ENCODE measurements at places on chromosomes 1 and 21.
A peak's percentile ranks its signal among the peaks of the same experiment; 100 is the strongest.

DNA sequence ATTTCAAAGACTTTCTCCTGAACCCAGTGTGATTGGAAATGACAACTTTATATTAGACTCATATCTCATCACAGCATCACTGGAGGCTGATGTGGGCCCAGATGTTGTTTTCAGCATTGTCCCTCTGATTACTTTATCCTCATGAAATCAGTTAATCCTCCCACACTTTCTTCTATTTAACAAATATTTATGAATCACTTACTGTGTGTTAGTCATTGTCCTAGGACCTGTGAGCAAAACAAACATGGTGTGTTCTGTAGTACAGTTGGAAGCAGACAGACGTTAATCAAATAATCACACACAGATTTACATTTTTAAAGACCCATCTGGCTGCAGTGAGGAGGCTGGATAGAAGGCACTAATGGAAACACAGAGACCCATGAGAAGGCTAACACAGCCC lies 383.7 kb downstream of the PRDM2 start:
- DNase-seq = no peak

DNA sequence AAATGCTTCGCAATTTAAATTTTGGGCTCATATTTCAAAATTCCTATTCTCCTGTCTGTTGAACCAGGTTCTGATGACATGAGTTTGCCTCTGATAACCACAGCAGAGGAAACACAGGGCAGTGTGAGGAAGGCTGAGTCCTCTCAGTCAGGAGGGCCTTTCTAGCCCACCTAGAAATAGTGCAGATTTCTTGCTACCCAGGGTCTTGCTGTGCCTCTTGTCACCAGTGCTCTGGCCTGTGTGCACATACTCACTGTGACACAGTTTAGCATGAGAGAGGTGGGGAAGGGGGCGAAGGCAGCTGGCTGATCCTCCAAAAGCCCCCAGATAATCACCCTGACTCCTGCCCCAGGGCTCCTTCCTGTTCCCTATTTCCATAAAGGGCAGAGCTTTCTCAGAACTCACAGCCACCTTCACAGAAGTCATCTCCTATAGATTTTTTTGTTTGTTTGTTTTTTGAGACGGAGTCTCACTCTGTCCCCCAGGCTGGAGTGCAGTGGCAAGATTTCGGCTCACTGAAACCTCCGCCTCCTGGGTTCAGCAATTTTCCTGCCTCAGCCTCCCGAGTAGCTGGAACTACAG lies 23.7 kb downstream of the ERRFI1 start:
- no peak for DNase-seq

DNA sequence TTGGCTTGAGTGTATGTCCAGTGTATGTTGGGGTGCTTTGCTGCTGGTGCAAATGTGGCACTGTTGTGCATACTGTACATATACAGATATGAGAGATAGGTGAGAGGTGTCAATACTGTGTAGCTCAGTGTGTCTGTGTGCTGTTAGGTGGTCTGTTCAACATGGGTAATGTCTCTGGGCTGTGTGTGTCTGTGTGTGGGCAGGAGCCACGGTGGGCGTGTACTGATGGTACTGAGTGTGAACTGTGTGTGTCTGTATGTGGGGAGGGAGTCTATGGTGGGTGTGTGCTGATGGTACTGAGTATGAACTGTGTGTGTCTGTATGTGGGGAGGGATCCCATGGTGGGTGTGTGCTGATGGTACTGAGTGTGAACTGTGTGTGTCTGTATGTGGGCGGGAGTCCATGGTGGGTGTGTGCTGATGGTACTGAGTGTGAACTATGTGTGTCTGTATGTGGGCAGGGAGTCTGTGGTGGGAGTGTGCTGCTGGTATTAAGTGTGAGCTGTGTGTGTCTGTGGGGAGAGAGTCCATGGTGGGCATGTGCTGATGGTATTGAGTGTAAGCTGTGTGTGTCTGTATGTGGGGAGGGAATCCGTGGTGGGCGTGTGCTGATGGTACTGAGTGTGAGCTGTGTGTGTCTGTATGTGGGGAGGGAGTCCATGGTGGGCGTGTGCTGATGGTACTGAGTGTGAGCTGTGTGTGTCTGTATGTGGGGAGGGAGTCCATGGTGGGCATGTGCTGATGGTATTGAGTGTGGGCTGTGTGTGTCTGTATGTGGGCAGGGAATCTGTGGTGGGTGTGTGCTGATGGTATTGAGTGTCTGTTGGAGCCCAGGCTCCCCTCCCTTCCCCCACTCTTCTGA lies 32.2 kb upstream of the FOXO6 start:
- DNase-seq = no peak

- DNase-seq = no peak
These were observed 6.6 kb downstream of the LDLRAD2 start for GRCh38 chr1:21818656-21819055.

DNA sequence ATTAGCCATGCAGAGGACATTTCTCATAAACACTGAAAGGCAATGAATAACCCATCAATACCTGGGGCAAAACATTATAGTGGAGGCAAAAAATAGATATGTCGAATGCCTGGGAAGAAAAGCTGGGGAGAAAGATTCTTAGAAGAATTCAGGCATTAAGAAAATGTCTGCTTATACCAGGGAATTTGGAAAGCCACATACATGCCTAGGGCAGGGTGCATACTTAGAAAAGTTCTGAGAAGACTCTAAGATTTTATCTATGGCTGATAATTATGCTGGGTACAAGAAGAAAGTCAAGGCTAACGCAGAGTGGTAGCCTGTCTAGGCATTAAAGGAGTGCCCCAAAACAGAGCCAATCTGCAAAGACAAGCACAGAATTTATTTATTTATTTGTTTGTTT lies 18.4 kb downstream of the SLAMF6 start:
- DNase-seq = no peak

- no peak for DNase-seq
These were observed 48.5 kb downstream of the C8B start for GRCh38 chr1:56917356-56917755.

DNA sequence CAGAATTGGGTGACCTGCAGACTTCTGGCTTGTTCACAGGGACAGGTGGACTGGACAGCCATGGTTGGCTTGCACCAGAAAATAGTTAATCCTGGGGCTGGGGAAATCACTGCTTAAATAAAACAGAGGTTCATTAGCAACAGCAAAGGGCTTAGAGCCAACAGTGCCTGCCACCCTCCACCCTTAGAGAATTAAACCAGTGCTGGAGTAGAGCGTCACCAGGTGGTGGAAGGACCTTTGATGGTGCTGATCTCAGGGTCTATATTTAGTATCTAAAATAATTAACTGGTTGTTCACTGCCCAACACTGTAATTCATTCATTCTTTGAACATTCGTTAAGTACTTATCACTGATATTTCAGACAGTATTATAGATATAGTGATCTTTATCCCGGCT lies 34.7 kb upstream of the PDE9A start:
- no peak for DNase-seq

DNA sequence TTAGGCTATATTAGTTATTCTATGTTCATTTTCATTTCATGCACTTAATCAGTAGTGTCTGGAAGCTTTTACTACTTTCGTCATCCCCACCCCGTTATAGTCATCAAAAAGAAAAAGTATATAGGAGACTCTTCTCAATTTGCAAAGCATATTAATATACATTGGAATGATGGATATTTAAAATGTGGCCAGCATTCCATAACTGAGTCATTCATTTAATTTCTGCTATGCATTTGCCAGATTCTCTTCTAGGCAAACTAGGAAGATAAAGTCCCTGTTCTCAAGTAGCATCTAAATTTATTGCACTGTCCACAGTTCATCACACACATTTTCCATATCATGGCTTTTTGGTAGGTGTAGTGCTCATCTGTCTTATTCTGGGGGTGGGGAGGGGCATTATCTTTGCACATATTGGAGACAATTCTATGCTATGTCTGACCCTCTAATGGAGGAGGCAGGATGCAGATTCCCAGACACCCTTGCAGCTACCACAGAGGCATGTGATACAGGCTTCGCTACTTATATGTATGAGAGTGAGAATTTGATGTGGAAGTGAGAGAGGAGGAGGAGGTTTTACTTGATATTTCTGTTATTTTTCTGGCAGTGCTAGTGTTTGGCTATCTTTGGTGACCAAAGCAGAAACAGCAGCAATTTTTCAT lies 125.8 kb downstream of the CTH start:
- no peak for DNase-seq

- peak; percentile 68 for DNase-seq
These were observed 6.4 kb upstream of the E2F2 start for GRCh38 chr1:23537296-23537973.

- no peak for DNase-seq
These were observed 84.7 kb downstream of the PDE9A start for GRCh38 chr21:42737951-42738590.

GRCh38 chr1:33445108-33445507 lies 14.2 kb upstream of the PHC2 start:
- no peak for DNase-seq

GRCh38 chr1:228345201-228345930 lies 61.3 kb downstream of the TRIM11 start:
- DNase-seq = no peak

- DNase-seq = no peak
These were observed 508 bp downstream of the RAVER2 start for GRCh38 chr1:64745181-64745985.

GRCh38 chr1:48582408-48582807 lies 110.4 kb upstream of the SPATA6 start:
- no peak for DNase-seq

DNA sequence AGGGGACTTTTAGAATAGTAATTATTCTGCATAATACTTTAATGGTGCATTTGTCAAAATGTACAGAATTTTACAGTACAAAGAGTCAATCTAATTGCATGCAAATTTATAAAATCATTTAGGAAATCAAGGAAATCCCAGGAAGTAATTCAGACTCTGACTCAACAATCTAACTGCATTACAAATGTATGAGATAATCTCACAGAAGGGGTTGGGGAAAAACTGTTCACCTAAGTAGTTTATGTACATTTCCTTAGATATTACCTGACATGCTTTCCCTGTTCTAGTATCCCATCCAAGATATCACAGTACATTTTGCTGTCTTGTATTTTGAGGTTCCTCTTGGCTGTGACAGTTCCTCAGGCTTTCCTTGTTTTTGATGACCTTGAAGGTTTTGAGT lies 4.7 kb downstream of the CRB1 start:
- no peak for DNase-seq

DNA sequence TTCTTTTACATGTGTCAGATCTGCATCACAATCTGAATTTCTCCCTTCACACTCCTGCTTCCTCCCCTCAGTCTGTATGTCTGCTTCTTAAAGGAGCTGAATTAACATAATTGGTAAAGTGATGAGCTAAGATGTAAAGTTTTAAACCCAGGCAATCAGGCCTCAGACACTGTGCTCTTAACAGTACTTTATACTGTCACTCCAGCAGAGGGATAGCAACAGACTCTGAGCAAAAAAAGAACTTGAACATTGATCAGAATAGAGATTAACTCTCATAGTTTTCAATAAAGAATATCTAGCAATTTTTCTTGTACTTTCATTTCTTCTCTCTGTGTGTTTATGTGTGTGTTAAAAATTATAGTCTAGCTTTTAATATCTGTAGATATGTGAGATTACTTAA lies 110.3 kb downstream of the DUSP10 start:
- DNase-seq = no peak

- no peak for DNase-seq
These were observed 9.6 kb upstream of the SH2D1B start for GRCh38 chr1:162421258-162422164.

DNA sequence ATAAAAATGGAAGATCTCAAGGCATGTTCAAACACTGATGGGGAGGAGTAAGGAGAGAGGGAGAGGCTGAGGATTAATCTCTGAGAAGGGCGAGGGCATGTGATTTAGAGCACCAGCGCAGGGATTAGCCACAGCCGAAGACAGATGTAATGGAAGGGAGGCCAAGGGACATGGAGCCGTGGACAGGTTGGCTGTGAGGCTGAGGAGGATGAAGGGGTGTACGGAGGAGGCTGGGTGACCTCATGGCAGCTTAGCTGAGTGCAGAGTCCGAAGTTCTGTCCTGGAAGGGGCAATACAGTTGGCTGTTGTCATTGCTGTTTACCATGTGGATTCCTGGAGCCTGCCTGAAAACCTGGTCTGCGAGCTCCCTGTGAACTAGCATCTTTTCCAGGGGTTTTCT lies 342.8 kb downstream of the RPS6KC1 start:
- no peak for DNase-seq

DNA sequence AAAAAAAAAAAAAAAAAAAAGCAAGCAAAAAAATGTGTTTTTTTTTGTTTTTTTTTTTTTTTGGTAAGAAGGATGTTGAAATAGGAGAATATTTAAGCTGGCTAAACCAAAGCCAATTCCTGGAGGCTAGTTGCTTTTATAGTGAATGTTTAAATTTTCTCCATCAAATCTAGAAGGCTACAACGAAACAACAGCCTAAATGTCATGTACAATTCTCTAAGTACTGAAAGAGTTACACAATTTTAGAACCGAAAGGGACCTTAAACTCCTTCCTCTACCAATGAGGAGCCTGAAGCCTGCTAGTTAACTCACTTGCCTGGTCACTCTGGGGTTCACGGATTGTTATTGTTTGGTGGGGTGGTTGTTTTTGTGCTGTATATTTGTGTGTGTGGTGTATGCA lies 3.5 kb downstream of the WLS start:
- DNase-seq = peak; percentile 41

- DNase-seq = no peak
These were observed 6.2 kb downstream of the NRAS start for GRCh38 chr1:114710360-114710759.

DNA sequence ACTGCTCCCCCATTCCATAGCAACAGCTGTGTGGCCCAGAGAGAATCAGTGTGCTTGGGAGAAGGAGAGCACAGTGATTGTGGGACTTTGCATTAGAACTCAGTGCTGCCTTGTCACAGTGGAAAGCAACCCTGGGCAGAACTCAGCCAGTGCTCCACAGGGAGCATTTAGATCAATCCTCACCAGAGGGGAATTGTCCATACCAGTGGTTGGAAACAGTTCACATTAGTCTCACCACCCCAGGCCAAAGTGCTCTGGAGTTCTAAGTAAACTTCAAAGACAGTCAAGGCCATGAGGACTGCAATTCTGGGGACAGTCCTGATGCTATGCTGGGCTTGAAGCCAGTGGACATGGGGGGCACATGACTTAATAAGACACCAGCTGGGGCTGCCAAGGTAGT lies 12.9 kb upstream of the SMAP2 start:
- no peak for DNase-seq

GRCh38 chr1:17141441-17142197 lies 22.4 kb upstream of the PADI2 start:
- no peak for DNase-seq

DNA sequence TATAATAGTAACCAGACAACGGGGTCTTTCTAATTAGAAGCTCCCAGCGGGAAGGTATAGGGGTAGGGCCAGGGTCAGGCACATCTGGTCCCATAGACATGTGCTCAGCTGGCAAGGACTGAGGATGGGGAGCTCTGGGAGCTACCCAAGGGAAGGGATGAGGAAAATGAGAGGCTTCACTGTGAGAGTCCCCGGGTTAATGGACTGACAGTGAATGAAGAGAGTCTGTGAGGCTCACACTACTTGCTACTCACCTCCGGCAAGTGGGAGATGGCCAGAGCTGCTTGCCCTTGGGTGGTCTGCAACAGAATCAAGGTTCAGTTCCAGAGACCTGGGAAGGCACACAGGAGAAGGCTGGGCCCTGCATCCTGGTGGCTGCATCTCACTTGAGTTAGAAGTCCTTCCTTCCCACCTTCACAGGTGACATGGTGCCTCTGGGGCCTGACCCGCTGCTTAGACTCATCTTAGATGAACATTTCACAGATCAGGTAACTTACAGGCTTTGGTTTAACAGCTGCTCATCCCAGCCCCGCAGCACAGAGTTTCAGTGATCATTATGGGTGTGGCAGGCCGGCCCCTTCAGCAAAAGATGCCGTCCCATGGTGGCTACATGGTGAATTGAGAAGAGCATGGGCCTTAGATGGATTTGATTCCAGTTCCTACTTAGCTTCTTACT lies 31.7 kb downstream of the EIF2D start:
- DNase-seq = no peak

All from IMR-90 (cell line).